GM23338 (cell line): ENCODE measurements at places on chromosomes 6 and 20.

- peak; percentile 97 for DNase-seq
- H3K27me3 ChIP-seq, result no peaks in the 10 kb centered on the region
- no peak overlapping the region for H3K4me3 ChIP-seq
- H3K36me3 ChIP-seq, result no peaks in the 10 kb centered on the region
- H3K27ac ChIP-seq, result no peak overlapping the region
- no peaks in the 10 kb centered on the region for H3K4me1 ChIP-seq
Measured at GRCh38 chr6:31087494-31088089, 24.8 kb downstream of the C6orf15 start.

- no peak overlapping the region for H3K4me3 ChIP-seq
- H3K27me3 ChIP-seq, result peaks cover 69% of the 10 kb centered on the region
- peaks cover 22% of the 10 kb centered on the region for H3K4me1 ChIP-seq
- H3K27ac ChIP-seq, result no peak overlapping the region
- no peak for DNase-seq
Measured at GRCh38 chr20:23753589-23753988, 2.9 kb upstream of the CST1 start.

GRCh38 chr20:11159728-11160127, 485.9 kb upstream of the JAG1 start:
- H3K27me3 ChIP-seq, result no peaks in the 10 kb centered on the region
- H3K36me3 ChIP-seq, result no peaks in the 10 kb centered on the region
- H3K4me1 ChIP-seq, result no peaks in the 10 kb centered on the region
- no peak overlapping the region for H3K4me3 ChIP-seq

DNA sequence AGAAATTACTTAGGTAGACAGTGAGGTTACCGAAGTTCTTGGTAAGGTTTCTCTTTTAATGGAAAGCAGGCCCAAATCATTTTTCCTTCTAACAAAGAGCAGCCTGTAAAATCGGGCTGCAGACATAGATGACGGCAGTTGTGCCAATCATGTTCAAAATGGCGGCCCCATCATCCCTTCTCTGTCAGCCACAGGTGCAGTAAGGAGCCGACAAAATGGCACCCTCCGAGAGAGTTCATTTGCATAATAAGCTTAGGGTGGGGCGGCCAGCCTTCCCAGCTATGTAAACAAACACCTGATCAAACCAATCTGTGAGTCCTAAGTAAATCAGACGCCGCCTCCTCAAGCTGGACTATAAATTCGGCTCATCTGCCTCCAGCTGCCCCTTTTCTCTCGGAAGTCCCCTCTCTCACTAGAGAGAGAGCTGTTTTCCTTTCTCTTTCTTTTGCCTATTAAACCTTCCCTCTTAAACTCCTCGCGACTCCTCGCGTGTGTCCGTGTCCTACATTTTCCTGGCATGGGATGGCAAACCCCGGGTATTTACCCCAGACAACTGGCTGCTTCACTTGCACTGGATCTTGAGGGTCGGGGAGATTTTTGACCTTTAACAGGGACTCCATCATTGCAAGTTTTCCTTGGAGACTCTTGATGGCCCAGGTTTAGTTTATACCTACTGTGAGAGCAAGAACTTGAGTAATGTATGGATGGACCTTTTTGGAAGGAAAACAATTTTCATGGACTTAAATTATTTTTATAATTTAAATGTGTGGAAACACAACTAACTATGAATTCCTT, 8.9 kb upstream of the DDR1 start:
- peak; percentile 34 for DNase-seq
- 0 out of 2 replicates have a peak, but pooled peaks cover 6% of the 10 kb centered on the region for H3K36me3 ChIP-seq
- peaks cover 16% of the 10 kb centered on the region for H3K4me1 ChIP-seq
- no peak overlapping the region for H3K27ac ChIP-seq
- no peak overlapping the region for H3K4me3 ChIP-seq

DNA sequence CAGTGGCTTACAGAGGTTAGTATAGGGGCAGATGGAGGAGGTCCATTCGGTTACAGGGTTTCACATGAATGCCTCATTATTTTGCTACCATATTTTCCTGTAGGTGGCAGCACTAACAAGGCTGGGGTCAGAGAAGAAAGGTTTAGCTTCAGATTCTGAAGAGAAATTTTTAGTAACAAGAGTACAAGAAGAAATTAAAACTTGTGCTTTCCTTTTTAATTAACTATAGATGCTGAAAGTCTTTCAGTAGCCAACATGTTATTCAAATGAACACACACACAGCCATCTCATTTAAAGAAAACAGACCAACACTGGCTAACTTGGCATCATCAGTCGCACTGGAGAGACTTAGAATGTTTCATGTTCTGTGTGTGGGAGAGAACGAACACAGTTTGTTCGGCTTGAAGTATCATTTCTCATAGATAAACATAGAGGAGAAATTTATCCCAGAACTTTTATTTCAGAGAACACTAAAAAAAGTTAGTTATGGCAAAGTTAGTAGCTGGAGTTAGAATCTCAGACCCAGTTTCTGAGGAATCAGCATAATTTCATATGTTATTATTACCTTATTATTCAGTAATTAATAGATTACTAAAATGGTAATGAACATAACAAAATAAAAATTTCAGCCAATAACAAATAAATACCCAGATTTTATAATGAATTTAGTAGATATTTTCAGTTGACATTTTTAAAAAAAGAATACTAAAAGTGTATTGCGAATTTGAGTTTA, 314.0 kb upstream of the RSPO3 start:
- H3K27me3 ChIP-seq, result no peaks in the 10 kb centered on the region
- DNase-seq, result peak; percentile 74
- no peak overlapping the region for H3K27ac ChIP-seq
- H3K4me3 ChIP-seq, result no peak overlapping the region
- H3K4me1 ChIP-seq, result no peaks in the 10 kb centered on the region
- no peaks in the 10 kb centered on the region for H3K36me3 ChIP-seq

DNA sequence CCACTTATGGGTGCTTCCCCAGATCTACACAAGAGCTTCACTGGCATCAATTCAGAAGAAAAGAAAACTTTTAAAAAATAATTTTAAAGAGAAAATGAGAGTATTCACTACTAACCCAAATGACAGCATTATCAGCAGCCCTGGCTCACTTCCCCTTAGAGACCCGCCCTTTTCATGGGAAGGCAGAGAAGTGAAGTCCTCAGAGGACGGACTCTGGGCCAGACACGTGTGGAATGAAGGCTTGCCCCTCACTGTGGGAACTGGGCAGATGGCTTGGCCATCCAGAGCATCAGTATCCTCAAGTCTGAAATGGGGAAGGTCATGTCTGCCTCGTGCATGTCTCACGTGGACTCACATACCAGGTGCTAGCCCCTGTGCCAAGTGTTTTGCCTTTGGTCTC, 63.5 kb downstream of the JAG1 start:
- H3K36me3 ChIP-seq, result no peaks in the 10 kb centered on the region
- H3K4me1 ChIP-seq, result no peaks in the 10 kb centered on the region
- DNase-seq, result no peak
- H3K4me3 ChIP-seq, result no peak overlapping the region
- H3K27ac ChIP-seq, result no peak overlapping the region
- no peaks in the 10 kb centered on the region for H3K27me3 ChIP-seq

GRCh38 chr6:23368557-23368956, 757.5 kb upstream of the NRSN1 start:
- peaks cover 5% of the 10 kb centered on the region; the same call in 1 of the 2 replicates for H3K36me3 ChIP-seq
- no peak overlapping the region for H3K4me3 ChIP-seq
- DNase-seq, result no peak
- no peaks in the 10 kb centered on the region for H3K4me1 ChIP-seq

GRCh38 chr20:49534255-49534712, 33.7 kb downstream of the PTGIS start:
- peaks cover 5% of the 10 kb centered on the region; the same call in 1 of the 2 replicates for H3K36me3 ChIP-seq
- no peaks in the 10 kb centered on the region for H3K4me1 ChIP-seq
- no peak overlapping the region for H3K4me3 ChIP-seq
- DNase-seq, result peak; percentile 89
- H3K27ac ChIP-seq, result no peak overlapping the region
- no peaks in the 10 kb centered on the region for H3K27me3 ChIP-seq

DNA sequence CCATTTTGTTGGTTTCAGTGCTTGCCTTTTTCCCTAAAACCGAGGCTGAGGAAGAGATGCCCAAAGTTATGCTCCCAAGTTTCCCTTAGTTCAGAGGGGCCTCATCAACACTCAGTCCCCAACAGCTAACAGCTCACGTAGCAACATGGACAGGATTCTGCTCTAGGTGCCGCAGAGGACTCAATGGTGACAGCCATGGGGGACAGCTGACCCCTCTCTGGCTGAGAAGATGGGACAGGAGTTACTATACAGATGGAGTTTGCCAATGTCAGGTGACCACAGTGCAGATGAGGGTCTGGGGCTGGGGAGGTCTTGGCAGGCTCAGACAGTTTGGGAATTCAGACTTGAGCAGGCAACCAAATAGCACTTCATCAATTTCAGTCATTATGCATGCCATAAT, 67.3 kb downstream of the NPEPL1 start:
- 0 out of 2 replicates have a peak, but pooled peaks cover 3% of the 10 kb centered on the region for H3K36me3 ChIP-seq
- no peak overlapping the region for H3K27ac ChIP-seq
- no peak for DNase-seq
- no peaks in the 10 kb centered on the region for H3K4me1 ChIP-seq

DNA sequence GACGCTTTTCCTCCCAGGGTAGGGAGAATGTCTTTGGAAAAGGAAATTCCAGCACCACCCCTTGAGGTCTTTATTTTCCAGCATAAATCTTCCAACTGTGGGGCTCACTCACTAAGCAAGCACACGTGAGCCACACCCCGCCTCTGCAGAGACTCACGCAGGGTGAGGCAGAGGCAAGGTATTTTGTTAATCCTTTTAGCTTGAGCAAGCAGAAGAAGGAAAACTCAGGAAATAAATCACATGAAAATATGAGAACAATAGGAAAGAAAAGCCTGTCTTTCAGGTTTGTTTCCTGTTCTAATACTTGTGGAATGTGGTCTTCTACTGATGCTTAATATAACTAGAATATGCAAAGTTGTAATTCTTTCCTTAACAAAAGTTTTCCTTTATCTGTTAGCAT, 4.1 kb upstream of the PHACTR2 start:
- peak overlapping the region; percentile 43; the same call in 1 of the 2 replicates for H3K27ac ChIP-seq
- DNase-seq, result peak; percentile 50
- H3K36me3 ChIP-seq, result no peaks in the 10 kb centered on the region

DNA sequence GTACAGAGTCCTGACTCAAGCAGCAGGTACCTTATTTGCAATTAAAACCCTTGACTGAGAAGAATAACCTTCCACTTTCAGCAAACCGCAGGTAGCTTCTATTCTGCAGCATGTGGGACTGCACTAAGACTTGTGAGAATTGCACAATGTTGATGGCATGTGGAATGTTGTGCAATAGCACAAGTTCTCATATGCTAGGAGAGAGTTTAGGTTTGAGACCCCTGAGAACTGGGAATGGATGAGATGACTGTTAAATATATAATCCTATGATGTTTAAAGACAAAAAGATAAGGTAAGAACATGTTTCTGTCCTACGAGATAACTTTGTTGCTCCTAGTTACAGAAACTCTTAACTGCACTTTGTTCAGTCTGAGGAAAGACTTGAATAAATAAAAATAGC, 194.6 kb downstream of the OTOR start:
- no peak for DNase-seq
- H3K36me3 ChIP-seq, result no peaks in the 10 kb centered on the region
- H3K4me1 ChIP-seq, result peaks cover 20% of the 10 kb centered on the region
- no peak overlapping the region for H3K27ac ChIP-seq

DNA sequence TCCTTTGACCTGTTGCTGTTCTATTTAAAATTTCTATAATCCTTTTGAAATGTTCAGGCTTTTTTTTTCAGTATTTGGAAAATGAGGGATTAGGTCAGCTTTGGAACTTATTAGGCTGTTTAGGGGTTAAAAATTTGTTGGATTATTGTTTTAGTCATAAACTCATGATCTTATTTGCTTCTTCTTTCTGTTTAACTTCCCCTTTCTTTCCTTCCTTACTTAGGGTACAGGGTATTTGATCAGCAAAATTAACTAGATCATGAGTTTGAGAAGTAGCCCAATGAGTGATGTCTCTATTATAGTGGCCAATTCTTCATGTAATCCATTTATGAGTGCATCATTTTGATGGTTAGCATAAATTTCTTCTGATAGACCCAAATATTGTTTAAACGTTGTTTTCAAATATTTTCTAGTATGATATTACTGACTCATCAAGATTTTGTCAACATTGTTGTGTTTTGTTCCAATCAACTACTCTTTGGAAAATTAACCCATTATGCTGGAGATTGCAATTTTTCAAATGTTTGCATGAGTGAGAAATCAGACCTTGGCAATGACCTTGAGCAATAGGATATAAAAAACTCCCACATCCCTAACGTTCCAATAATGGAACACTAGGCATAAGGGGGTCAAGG, 94.4 kb downstream of the OTOR start:
- no peaks in the 10 kb centered on the region for H3K36me3 ChIP-seq
- DNase-seq, result no peak
- no peaks in the 10 kb centered on the region for H3K27me3 ChIP-seq
- no peak overlapping the region for H3K4me3 ChIP-seq
- no peak overlapping the region for H3K27ac ChIP-seq
- H3K4me1 ChIP-seq, result peaks cover under 1% of the 10 kb centered on the region; the same call in 1 of the 2 replicates

- DNase-seq, result no peak
- H3K27ac ChIP-seq, result no peak overlapping the region
- H3K4me3 ChIP-seq, result no peak overlapping the region
- H3K4me1 ChIP-seq, result no peaks in the 10 kb centered on the region
- H3K27me3 ChIP-seq, result no peaks in the 10 kb centered on the region
Measured at GRCh38 chr6:88459189-88459588, 293.0 kb upstream of the CNR1 start.

DNA sequence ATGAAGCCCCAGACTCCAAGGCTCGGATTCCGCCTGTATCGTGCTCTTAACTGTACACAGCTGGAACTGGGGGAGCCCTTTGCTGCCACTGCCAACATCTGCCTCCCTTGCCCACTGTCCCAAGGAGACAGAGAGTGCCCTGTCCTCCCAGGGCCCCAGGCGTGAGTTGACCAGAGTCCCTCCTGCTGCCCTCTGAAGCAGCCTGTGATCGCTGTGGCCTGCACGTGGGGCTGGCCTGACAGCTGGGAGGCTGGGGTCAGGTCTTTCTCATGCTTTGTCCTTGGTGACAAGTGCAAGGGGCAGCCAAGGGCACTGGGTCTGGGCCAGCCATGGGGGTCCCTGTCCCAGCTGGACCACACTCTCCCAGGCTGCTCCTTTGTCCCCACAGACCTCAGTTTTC, 44.3 kb downstream of the KIAA1755 start:
- no peaks in the 10 kb centered on the region for H3K27me3 ChIP-seq
- no peak overlapping the region for H3K4me3 ChIP-seq
- no peak for DNase-seq
- H3K4me1 ChIP-seq, result no peaks in the 10 kb centered on the region
- no peaks in the 10 kb centered on the region for H3K36me3 ChIP-seq
- H3K27ac ChIP-seq, result no peak overlapping the region

- no peaks in the 10 kb centered on the region for H3K4me1 ChIP-seq
- no peaks in the 10 kb centered on the region for H3K27me3 ChIP-seq
- no peak overlapping the region for H3K27ac ChIP-seq
- peak; percentile 21 for DNase-seq
Measured at GRCh38 chr6:68313911-68314310, 321.2 kb upstream of the ADGRB3 start.

GRCh38 chr6:4645713-4646360, 130.4 kb upstream of the CDYL start:
- no peaks in the 10 kb centered on the region for H3K36me3 ChIP-seq
- H3K4me3 ChIP-seq, result no peak overlapping the region
- no peaks in the 10 kb centered on the region for H3K27me3 ChIP-seq
